ENCODE measurements at places on chromosomes 2 and 18.

GRCh38 chr2:109138449-109138848, 9.4 kb downstream of the SH3RF3 start:
- DNase-seq, result no peak

- no peak for DNase-seq
Measured at GRCh38 chr2:84057917-84058560, 401.0 kb downstream of the SUCLG1 start.

GRCh38 chr2:192313773-192314172, 119.0 kb upstream of the TMEFF2 start:
- no peak for DNase-seq

DNA sequence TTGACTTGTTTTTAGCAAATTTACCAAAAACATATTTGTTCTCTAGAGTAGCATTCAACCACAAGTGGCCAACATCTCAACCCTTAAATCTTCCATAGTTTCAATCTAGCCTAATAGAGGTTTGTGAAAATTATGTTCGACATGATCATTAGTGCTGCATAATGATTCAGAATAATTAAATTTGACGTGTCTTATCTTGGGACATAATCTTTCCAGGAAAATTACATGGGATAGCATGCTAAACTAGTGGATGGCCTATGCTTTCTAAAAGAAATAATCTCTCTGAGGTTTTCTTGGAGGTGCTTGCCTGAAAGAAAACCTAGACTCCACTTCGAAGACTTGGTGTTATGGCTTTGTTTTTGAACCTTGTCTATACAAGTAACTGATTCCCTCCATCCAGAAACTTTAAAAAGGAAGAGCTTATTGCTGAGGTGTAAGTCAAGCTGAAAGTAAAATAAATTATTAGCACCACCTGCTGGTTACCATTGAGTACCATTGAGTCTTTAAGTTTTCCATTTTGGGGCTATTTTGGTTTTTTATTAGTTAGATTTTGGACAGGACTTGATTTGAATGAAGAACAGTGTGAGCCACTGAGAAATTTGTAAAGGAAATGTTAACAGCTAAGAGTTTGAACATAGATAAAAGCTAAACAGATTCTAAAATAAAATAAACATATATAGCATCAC, 32.7 kb downstream of the COX7A2L start:
- DNase-seq, result no peak

GRCh38 chr2:85886590-85886989, 2.2 kb downstream of the ST3GAL5 start:
- peak; percentile 48 for DNase-seq

DNA sequence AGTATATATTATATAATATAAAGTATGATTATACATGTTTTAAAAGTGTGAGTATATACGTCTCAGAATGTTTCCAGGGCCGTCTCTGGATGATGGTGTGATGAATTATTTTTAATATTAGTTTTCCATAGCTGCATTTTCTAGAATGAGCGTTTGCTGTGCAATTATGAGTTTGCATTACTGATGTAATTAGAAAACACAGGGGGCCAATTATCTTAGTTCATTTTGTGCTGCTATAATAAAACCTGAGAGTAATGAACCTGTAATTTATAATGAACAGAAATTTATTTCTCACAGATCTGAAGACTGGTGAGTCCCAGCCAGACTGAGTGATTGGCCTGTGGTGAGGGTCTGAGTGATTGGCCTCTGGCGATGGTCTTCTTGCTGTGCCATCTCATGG, 4.0 kb upstream of the HJURP start:
- no peak for DNase-seq

DNA sequence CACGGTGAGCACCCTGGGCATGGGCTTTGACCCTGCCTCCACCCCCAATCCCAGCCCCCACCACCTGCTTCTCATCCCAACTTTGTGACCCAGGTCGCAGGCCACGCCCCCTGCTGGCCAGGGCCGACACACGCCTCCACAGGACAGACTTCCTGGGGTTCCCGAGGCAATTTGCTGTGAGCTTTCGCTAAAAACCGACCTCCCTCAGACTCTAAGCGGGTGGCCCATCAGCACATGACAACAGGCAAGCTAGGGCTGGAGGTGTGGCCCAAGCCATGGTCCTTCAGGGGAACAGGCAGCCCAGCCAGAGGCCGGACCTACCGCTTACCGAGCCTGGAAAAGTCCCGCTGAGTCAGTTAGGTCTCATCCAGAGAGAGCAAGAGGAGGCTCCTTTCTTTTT, 31.9 kb downstream of the C1QL2 start:
- DNase-seq, result no peak

- no peak for DNase-seq
Measured at GRCh38 chr2:79573895-79574674, 61.2 kb downstream of the CTNNA2 start.

- no peak for DNase-seq
Measured at GRCh38 chr2:1692342-1692741, 52.0 kb downstream of the PXDN start.

- DNase-seq, result no peak
Measured at GRCh38 chr2:164662868-164663631, 41.8 kb upstream of the GRB14 start.

- DNase-seq, result no peak
Measured at GRCh38 chr2:226427538-226428307, 371.9 kb downstream of the IRS1 start.

DNA sequence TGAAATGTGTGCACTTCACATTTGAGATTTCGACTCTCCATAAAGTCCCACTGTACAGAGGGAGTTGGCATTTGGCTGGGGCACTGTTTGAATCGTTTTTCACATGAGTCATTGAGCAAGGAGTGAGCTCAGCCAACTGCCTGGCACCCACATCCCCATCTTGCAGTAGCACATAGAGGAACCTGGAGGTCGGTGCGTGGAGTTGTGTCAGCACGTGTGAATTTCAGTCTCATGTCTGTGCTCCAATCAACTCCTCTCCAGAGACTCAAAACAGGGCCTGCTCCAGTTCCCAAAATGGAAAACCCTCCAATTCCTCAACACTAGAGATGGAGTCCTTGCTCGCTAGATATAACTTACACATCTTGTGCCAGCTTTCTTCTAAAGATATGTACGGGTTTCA, 126.8 kb upstream of the CAPN13 start:
- DNase-seq, result no peak

DNA sequence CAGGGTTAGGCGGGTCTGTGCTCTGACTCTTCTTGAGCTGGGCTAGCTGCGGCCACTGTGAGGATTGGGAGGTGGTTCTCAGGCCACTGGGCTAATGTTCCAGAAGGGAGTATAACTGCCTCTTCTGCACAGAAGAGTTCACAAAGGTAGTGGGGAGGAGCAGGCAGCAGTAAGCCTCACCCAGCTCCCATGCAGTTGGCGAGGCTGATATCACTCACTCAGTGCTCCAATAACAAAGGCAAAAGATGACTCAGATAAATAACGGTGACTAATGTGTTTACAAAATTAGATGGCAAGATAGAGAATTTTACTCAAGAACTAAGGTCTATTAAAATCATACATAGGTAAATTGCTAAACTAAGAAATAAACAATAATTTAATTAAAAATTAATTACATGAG, 174.2 kb upstream of the TMEM200C start:
- DNase-seq, result no peak

DNA sequence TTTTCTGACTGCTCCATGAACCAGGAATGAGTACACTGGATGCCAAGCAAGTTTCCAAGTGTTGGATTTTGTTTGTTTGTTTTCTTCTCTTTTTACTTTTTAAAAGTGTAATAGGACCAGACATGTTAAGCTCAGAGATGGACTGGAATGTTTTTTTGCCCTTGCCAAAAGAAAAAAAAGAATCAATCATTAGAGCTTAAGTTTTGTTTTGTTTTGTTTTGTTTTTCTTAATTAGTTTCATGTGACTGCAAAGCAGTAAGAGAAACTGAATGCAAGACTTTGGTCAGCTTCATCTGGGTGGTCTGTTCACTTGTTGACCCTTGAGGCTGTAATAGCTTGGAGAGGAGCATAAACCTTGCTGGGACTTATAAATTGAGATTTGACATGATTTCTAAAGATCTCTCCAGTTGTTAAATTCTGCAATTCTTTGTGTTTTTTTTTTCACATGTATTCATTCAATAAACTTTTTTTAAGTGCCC, 42.4 kb upstream of the SLC1A4 start:
- DNase-seq, result no peak

DNA sequence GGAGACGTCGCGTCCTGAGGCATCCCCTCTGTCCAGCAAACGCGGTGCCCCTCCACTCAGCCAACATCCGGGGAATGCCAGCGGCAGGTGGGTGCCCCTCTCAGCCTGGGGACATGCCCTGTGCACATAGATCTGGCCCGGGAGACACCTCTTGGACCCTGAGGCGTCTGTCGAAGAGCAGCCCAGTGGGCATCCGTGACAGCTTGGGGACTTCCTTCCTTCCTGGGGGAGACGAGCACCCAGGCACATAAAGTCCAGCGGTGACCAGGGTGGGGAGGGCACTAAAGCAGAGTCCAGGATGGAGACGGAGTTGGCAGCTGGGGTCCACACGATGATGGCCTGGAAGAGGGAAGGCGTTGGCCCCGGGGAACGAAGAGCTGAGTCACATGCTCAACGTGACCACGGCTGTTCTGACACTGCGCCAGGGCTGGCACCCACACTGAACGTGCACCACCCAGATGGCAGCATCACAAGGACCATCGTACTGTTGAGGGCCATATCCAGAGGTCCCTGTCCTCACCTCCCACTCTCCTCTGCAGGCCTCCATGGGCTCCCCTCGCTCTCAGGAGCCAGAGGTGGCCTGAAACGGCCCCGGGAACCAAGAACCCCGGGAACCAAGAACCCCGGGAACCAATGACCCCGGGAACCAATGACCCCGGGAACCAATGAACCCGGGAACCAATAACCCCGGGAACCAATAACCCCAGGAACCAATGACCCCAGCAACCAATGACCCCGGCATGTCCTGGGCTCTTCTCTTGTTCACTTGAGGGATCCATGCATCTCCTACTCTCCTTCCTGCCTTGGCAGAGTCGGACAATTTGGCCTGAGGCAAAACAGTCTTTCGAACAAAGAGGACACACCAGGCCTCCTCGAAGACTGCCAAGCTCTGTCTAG, 22.6 kb downstream of the HDAC4 start:
- no peak for DNase-seq

DNA sequence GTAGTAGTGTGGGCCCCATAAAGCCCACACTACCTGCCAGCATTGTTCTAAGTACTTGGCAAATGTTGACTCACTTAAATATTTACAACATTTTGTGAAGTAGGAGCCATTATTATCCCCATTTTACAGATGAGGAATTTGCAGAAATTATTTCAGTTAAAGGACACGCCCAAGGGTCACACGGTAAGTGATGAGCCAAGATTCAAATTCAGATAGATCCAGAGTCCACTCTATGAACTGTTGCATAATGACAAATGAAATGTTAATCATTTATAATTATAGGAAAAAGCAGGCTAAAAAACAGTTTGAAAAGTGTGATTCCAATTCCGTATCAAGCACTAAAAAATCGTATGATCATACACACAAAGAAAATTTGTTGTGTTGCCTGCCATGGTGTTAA, 108.4 kb downstream of the MDH1 start:
- DNase-seq, result no peak

DNA sequence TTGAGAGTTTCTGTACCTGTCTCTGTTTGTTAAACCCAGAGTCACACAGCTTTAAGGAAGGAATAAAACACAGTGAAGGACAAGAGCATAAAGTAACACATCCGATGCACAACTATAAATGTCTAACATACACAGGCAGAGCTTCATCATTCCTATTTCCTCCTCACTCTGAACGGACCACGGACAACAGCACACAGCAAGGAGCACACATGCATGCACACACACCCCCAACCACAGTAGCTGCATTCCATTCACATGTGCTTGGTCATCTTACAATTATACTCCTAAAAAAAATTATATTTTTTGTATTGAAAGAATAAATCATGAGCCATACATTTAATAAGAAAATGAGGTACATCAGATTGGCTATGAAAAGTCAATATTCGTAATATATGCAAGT, 58.3 kb downstream of the ID2 start:
- DNase-seq, result no peak

- DNase-seq, result no peak
Measured at GRCh38 chr2:176182671-176183070, 5.8 kb upstream of the HOXD1 start.

- no peak for DNase-seq
Measured at GRCh38 chr18:33697498-33697897, 119.5 kb downstream of the ASXL3 start.

- no peak for DNase-seq
Measured at GRCh38 chr2:21245565-21245964, 121.8 kb downstream of the TDRD15 start.

DNA sequence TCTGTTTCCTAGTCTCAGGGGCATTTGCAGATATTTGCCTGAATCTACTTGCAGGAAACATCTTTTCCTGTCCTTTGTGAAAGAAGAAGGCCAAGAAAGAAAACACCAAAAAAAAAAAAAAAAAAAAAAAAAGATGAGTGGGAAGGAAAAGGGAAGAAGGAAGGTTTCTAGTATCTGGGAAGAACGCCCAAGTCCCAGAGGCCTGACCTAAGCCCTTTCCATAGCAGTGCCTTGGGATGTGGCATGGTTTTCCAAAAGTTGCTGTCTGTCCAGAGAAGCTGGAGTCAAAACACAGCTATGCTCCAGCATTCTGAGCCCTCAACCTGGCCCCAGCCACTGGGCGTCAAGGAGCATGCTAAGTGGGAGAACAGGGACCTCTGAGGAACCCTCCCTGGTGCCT, 123.5 kb downstream of the INHBB start:
- no peak for DNase-seq

- DNase-seq, result no peak
Measured at GRCh38 chr2:10359246-10359645, 56.5 kb downstream of the HPCAL1 start.

DNA sequence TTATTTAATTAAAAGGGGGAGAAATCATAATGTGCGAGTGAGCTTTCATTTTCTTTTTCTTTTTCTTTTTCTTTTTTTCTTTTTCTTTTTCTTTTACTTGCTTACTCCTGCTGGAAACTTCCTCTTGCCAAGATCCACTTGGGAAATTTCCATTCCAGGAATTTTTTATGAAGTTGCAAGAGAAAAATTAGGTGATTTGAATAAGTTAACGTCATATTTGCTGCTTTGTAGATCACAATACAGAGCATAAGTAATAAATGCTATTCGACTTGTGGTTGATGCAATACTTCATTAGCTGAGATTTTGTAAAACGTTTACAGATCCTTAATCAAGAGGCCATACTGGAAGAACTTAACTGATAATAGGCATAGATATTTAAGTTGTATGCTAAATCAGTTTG, 354.7 kb upstream of the SMIM21 start:
- DNase-seq, result no peak

- no peak for DNase-seq
Measured at GRCh38 chr2:179861416-179862067, at the start of gene ZNF385B. TSS of gene ZNF385B (minus strand) at chr2:179861612.

- no peak for DNase-seq
Measured at GRCh38 chr2:45687964-45688363, 36.5 kb downstream of the PRKCE start.

- DNase-seq, result no peak
Measured at GRCh38 chr2:222594679-222595078, 61.2 kb downstream of the FARSB start.

All from stimulated activated CD8-positive, alpha-beta memory T cell treated with anti-CD3 and anti-CD28 coated beads, Interleukin-4, amount 100 ng/mL, for 4 hours (primary cell).